Suppressor macrophage (primary cell): ENCODE measurements at places on chromosomes 3 and 15.

GRCh38 chr15:48647962-48648361, 2.5 kb upstream of the FBN1 start:
- no peak for DNase-seq

GRCh38 chr3:72664184-72664975, 183.9 kb downstream of the SHQ1 start:
- no peak for DNase-seq

- DNase-seq, result no peak
These were observed 232.9 kb upstream of the CTDSPL start for GRCh38 chr3:37628711-37629301.

- DNase-seq, result peak; percentile 80
These were observed at the start of the genes CLCN2 and POLR2H for GRCh38 chr3:184361532-184361931. TSS of gene CLCN2 (minus strand) at chr3:184361605. CDS start at chr3:184361479, 126 bp downstream. TSS of gene POLR2H (plus strand) at chr3:184361710. CDS start at chr3:184363493, 1,783 bp downstream.

DNA sequence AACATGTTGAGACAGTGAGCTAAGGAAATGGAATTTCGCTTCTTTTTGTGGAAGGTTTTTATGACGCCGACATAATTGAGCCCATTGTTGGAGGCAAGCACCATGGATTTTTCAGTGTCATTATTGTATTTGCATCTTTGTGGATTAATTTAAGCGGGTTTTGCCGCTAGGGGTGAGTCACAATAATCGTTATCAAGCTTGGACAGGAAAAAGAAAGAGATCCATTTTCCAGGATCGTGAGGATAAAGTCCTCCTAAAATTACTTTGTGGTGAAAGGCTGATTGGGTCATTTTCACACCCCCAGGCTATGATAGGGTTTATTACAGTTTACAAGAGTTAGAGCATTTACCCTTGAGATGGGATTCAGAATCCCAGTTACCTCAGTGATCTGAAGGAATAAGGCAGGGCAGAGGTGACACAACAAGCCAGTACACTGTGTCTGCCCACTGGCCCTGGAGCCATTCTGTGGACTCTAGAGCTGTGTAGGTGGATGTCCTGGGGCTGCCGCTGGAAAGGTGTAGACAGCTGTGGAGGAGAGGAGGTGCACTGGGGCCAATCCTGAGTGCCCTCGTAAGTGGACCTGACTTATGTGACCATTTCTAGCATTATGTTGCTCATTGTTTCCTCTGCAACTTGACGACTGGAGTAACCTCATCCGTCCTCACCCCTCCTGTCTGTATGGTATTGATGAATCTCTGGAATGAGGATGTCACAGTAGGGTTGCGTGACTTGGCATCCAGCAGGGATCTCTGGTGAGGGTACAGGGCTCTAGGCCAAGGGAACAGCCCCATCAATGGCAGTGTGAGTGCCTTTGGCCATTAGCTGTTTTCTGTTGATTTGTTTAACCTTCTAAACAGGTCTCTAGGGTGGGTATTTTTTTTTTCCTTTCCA, 370.1 kb downstream of the LRTM1 start:
- DNase-seq, result no peak

DNA sequence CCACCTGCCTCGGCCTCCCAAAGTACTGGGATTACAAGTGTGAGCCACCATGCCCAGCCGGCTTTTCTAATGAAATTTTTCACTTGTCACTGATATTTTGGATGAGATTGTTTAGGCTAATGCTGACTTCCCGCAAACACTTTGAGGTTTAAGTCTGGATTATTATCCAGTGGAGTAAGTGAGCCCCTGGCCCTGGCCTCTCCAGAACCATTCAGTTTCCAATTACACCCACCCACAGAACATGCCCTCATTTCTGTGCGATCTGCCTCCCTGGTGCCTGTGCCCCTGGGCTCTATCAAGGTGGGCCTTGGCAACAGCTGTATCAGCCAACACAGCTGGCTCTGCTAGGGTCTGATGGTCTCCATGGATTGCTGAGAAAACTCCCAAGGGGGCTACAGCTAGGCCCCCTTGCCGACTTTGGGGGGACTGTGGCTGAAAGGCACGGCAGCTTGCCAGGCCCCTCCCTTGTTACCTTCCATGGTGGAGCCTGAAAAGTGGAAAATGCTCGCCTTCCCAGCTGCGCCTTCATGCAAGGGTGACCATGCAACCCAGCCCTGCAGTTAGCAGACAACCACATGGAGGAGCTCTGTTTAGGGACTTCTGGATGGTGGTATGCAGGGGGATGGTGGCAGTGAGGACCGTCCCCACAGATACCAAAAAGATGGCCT, 288.9 kb downstream of the FAM43A start:
- DNase-seq, result no peak

GRCh38 chr3:43032646-43033628, 53.8 kb downstream of the GASK1A start:
- no peak for DNase-seq

GRCh38 chr3:192366916-192367315, 360.4 kb downstream of the FGF12 start:
- no peak for DNase-seq

DNA sequence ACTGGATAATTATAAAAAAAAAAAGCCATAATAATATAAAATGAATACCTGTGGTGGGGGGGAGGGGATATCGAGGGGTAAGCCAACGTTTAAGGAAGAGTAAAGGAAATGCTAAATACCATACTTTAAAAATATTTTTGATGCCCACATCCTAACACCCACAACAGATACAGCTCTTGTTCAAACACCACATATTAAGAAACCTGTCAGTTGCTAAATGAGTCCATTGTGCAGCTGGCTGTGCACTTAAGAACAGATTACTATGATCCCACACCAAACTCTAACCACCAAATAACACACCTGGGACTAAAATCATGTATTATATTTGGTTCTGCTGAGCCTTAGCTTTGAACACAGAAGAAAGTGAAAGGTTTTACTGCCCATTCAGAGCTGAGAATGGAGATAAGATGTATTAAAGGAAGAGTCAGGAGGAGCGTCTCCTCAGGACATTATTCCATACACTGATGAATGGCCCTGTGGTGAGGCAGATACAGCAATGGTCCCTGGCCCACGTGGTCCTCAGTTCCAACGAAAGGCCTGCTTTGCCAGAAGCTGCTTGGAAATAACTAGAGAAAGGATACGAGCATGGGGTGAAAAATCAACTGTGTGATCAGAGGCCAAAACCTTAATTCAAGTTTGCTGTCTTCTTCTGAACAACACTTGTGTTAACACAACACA, 515.4 kb downstream of the FOXP1 start:
- DNase-seq, result no peak

DNA sequence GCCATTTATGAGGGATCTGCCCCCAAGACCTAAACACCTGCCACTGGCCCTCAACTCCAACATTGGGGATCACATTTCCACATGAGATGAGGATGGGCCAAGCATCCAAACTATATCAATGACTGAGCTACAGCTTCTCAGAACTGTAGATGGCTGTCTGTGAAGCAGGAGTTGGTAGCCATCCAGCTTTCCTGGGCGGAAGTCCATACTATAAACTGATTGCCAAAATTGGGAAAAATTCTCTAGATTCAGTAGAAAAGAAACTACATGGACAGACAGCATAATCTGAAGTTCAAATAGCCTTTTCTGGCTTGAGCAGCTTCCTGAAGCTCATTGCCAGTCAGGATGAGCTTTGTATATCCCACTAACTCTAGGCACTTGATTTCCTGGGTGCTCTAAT, 214.7 kb upstream of the ZBTB20 start:
- DNase-seq, result no peak

DNA sequence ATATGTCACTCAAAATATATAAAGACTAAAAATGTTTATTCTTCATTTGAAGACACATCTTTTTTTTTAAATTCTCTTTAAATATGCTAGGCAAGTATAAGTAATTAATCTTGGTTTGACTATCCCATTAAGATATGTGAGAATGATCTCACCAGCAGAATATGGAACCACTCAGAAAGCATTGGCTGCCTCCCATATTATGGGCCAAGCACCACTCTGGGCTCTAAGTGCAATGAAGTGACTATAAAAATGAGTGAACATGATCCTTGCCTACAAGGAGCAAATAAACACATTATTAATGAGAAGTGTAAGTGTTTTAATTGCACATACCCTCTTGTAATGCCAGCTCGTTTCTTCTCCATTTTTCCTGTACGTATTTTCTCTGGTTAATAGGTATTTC, 328.5 kb downstream of the NAALADL2 start:
- DNase-seq, result no peak

- DNase-seq, result no peak
These were observed 167.8 kb upstream of the DPH6 start for GRCh38 chr15:35713733-35714132.

GRCh38 chr3:44355362-44356033, 16.9 kb downstream of the TCAIM start:
- peak; percentile 81 for DNase-seq

- DNase-seq, result no peak
These were observed 4.6 kb upstream of the FBLN2 start for GRCh38 chr3:13544293-13544831.

DNA sequence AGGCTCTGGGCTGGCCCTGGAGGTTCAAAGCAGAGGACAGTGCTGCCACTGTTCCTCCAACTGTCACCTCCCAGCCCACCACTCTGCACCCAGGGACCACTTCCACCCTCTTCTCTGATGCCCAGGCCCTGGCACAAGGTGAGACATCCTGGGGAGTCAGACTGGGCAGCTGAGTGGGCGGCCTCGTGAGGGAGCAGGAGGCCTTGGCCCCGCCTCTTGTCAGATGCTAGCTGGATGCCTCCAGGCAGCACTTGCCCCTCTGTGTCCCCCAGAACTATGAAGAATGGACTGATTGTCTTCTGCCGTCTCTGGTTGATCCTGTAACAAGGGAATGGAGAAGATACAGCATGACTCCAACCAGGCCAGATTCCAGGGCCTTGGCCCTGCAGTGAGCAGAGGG, 191.0 kb upstream of the LINGO1 start:
- no peak for DNase-seq

GRCh38 chr3:107421170-107421792, 44.0 kb downstream of the CCDC54 start:
- peak; percentile 45 for DNase-seq

- no peak for DNase-seq
These were observed 17.5 kb downstream of the OSTN start for GRCh38 chr3:191216510-191216909.

DNA sequence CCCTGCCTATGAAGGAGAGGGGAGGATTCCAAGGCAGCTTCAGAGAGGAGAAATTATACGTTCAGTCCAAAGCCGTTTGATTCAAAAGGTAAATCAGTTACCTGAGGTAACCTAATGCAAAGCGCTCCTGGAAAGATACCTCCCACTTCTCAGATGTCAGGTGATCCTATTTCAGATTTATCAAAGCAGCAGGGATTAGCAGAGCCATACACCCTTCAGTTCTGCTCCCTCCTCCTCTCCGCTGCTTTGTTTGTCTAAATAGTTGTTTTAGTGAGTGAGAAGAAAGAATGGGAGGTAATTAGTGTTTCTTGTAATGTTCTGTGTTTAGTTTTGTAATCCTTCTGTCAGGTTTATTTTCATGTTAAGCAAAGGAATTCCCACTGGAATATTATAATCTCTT, 81.1 kb downstream of the SOX14 start:
- no peak for DNase-seq

DNA sequence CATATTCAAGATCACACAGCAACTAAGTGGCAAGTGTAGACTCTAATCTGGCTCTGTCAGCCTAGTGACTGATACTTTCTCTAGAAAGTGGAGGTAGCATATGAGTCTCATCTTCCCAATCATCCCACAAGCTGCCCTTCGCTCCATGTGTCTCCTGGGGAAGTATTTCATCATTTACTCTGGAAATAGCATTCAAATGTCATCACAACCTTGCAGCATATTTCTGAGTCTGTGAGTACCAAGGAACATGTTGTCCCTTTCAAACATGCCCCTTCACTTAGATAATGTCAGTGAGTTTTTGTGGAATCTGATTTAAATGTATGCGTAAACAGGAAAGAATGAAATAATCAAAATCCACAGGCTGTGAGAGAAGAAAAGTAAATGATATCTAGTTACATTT, 322.9 kb downstream of the SLC9A9 start:
- no peak for DNase-seq

DNA sequence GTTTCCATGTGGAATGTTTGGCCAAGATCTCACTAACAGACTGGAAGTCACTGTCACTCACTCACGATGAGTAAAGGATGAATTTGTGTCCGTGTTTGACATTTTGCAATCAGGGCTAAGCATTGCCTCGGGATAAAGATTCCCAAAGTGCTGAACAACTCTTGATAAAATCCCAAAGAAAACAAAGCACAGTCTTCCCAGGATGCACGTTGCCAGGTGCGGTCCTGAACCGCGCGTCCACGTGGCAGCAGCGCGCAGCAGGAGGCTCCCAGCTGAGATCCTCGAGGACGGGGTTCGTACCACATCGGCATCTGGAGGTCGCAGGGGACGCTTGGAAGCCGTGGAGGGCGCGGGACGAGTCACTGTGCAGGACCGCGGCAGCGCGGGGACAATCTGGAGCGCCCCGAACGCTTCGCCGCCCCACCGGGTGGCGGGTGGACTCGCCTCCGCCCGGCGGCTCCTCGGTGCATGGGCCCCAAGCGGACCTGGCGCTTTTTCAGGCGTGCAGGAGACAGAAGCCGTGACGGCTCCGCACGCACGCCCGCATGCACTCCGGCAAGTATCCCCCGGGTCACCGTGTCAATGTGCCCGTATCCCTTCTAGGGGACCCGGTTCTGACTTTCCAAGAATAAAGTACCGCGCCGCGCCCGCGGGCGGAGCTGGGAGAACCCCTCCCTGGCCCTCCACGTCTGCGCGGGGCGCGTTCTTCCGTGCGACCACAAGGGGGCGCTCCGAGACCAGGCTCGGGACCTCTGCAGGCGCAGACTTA, 17.7 kb downstream of the CPN2 start:
- peak; percentile 92 for DNase-seq

GRCh38 chr3:126672741-126673140, 17.8 kb upstream of the TXNRD3 start:
- no peak for DNase-seq
